ENCODE measurements at places on chromosomes 2 and 18.
A peak's percentile ranks its signal among the peaks of the same experiment; 100 is the strongest.

- peak; percentile 72 for DNase-seq
Observed at GRCh38 chr2:28160986-28161425, 231.7 kb upstream of the FOSL2 start.

GRCh38 chr2:9135822-9136558 is 70.6 kb upstream of the ASAP2 start:
- DNase-seq: no peak

GRCh38 chr2:886072-887022 is 64.3 kb upstream of the SNTG2 start:
- DNase-seq: no peak

- DNase-seq: no peak
Observed at GRCh38 chr18:45014047-45014501, 333.4 kb downstream of the SETBP1 start.

DNA sequence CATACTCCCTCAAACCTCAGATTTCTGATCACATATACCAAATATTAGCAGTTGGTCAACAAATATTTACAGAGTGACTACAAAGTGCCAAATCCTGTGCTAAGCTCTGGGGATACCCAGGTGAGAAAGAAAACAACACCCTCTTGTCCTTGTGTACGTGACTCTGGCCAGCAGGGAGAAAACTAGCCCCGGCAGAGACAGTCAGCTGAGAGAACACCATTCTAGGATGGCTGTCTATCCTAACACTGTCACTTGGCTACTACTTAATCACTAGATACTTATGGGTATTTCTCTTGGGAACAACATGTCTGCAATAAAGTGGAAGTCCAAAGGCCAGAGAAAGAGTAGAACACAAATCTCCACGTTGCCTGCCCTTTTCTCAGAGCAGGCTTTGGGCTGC is 57.9 kb upstream of the CD226 start:
- DNase-seq: no peak

DNA sequence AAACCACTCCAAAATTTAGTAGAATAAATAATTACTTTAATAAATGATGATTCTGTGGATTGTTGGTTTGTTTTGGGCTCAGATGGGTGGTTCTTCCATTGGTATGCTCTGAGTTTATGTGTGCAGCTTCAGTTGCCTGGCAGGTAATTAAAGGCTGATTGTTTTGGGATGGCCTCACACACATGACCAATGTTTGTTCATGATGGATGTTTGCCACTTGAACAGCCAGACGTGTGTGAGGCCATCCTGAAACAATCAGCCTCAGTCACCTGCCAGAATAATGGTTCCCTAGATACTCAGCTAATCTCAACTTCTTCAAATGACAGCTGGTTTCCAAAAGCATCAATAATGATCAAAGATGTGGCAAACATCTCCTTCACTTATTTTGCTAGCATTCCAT is 352.5 kb upstream of the GULP1 start:
- DNase-seq: no peak

DNA sequence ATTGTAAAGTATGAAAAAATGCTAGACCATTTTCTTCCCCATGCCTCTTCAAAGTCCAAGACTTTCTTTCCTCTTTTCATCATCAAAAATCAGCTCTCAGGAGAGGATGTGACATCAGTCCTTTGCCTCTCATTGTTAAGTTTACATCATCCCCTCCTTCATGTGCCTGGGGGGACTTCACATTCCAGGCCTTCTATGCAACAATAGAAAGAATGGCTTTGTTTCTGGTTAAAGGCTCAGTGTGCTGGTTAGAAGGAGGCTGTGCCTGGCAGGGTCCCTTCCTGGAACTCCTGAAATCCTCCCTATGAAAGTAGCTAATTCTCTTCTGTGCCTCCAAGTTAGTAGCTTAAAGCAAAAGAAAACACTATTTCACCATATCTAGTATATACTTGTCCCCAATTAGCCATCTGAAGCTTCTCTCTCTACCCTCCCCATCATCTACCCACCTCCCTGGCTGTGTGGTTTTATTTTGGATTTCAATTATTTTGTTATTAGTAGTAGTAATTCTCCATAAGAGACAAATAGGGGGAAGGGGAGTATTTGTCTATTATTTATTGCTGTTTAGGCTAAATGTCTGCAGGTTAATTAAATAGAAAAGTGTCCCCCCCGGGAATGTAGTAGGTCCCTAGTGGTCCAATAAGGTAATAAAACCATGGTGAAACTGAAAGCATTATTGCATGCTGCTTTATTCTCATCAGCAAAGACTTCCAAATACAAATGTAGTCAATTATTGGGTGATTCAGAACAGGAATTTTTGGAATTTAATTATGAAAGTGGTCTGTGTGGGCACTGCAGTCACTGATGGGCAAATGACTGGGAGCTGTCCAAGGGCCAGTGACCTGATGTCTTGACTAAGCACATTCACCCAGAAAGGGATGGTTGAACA is 69.0 kb downstream of the CPO start:
- no peak for DNase-seq

GRCh38 chr2:172345956-172346555 is 81.3 kb upstream of the ITGA6 start:
- DNase-seq: no peak

DNA sequence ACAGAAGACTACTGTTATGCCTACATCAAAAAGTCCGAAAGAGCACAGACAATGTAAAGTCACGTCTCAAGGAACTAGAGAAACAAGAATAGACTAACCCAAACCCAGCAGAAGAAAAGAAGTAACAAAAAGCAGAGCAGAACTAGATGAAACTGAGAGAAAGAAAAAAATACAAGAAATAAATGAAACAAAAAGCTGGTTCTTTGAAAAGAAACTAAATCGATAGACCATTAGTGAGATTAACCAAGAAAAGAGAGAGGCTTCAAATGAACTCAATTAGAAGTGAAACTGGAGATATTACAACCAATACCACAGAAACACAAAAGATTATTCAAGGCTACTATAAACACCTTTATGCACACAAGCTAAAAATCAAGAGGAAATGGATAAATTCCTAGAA is 271.8 kb downstream of the MBD2 start:
- DNase-seq: no peak

- no peak for DNase-seq
Observed at GRCh38 chr2:18545384-18545783, 15.1 kb downstream of the RDH14 start.

DNA sequence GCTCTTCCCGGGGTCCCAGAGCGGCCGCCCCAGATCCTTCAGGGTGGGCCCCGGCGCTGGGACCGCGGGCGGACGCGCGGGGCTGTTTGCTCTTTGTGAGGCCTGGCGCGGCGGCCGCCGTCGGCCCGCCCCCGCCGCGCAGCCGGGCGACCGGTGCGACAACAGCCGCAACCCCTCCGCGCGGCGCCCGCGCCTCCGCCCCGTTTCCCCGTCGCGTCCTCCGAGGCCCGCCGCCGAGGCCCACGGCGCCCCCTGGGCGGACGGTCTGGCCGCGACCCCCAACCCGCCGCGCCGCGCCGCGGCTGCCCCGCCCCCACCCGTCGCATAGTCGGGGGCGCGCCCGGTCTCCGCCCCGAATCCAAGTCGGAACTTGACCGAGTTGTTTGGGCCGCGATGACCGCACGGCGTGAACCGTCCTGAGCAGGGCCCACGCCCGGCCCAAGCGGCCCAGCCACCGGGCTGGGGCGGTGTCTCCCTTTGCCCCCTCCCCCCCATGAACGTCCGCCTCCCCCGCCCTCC is 448 bp downstream of the YPEL5 start:
- DNase-seq: no peak

DNA sequence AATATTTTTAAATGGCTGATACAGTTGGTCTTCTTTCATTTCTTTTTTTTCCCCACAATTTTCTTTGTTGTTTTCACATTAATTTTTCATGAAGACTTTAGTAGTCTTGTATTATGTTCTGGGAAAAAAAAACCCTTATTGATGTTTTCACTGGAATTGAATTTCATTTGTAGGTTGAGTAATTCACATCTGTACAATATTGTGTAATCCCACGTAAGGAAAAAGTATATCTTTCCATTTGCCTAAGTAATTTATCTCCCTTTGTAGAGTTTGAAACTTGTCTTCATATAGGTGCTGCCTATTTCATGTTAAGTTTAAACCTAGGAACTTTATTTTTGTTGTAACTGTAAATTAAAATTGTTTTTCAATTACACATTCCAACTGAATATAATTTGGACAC is 2.0 kb downstream of the DNAJC27 start:
- no peak for DNase-seq

- no peak for DNase-seq
Observed at GRCh38 chr2:240070907-240071306, 17.6 kb upstream of the OR6B3 start.

GRCh38 chr2:26951236-26951635 is 19.2 kb upstream of the MAPRE3 start:
- DNase-seq: no peak

GRCh38 chr2:233997707-233998106 is 52.8 kb upstream of the SPP2 start:
- DNase-seq: no peak

DNA sequence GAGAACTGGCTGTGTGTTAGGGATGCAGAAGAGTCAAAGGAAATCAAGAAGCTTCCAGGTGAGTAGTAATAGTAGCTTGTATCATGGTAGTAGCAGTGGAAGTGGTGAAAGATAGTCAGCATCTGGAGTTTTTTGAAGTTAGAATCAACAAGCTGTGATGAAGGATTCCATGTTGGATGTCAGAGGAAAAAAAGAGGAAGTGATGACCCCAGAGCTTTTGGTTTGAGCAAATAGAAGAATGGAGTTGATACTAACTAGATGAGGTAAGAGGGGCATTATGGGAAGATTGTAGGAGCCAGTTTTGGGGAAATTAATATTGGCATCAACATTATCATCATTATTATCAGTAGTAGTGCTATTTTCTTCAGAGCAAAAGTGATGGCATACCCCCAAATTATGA is 542.2 kb downstream of the XIRP2 start:
- no peak for DNase-seq

DNA sequence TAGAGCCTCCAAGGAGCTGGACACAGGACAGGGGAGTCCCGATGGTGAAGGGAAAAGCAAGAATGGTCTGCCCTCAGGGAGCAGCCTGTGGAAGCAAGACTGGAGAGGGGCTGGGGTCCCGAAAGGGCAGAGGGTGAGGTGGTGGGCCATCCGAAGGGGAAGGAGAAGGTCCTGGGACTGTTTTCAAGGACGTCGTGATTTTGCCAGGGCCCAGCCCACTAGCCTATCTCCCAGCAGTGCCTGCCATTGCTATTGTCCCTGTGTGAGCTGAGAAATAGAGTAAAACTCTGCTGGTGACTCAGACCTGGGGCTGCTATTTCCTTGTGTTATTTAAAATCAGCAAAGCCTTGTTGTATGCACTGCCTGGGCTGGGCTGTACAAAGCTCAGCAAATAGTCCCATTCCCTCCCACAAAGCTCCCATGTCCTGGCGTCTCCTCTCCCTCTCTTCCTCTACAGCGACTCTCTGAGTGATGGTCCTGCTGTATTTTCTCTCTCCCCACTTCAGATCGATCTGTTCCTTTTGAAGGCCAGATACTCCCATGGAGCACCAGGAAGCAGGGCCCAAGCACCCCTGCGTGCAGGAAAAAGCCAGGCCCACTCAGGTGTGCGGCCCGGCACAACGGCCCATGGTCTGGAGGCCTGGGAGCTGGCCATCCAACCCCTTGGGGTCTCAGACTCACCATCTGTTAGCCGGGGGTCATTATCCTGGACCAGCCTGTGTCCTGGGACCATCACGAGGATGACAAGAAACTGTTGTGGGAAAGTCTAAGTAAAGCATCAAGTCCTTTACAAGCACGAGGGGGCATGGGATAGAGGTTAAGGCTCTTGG is 65.0 kb upstream of the OTOF start:
- no peak for DNase-seq

- no peak for DNase-seq
Observed at GRCh38 chr2:168706806-168707205, 95.6 kb upstream of the NOSTRIN start.

GRCh38 chr2:71609029-71609428 is 155.7 kb downstream of the DYSF start:
- DNase-seq: no peak

DNA sequence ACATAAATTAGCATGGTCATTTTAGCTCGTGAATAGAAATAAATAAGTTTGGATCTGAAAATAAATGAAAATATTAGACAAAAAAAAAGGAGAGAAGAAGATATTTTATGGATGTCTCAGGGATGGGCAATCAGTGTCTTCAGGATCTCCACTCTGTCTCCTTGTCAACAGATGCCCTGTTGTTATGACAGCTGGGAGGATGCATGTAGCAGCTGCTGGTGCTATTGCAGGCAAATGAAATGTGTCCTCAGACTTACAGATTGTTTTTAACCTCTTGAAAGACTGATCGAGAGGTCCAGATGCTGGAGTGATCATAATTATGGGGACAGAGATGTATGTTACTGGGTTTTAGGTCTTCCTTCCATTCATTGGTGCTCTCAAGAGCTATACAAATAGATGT is 24.7 kb upstream of the ARL4C start:
- DNase-seq: no peak

- DNase-seq: no peak
Observed at GRCh38 chr2:170923799-170924198, 5.3 kb upstream of the GORASP2 start.

GRCh38 chr2:162710287-162710890 is 128.2 kb downstream of the KCNH7 start:
- DNase-seq: no peak

Measured in SK-N-MC (cell line).